ENCODE measurements at places on chromosomes 7 and 10.

- no peak for DNase-seq
Measured at GRCh38 chr7:77757589-77757988, 40.6 kb downstream of the TMEM60 start.

- no peak for DNase-seq
Measured at GRCh38 chr7:33091641-33092191, 17.5 kb downstream of the RP9 start.

GRCh38 chr10:113053881-113054280, 103.8 kb downstream of the TCF7L2 start:
- no peak for DNase-seq

DNA sequence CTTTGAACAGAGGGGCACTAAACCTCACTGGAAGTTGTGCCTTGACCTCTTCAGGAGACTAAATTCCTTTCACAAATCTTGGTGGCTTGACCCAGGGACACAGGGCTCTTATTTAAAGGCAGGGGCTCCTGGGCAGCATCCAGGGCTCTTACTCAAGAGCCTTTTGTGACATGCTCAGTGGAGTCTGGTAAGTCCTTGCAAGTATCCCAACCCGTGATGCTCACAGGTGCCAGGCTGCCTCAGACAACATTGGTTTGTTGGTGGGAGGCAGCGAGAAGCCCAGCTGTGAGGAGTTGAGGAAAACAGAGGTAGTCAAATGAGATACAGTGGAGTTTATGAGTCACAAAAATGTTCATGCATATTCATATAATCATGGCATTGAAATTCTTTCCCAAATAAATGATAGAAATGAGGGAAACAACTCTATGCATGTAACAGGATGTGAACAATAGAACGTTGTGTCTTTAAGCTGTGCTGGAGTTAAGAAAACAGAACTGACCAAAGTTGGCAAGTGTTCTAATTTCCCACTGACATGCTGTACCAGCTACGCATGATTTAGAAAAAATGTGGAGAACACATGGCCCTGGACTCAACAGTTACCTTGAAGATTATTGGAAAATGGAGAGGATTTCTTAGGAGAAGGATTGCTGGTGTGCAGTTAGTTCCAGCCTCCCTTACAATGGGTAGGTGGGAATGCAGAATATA, 654.5 kb upstream of the COBL start:
- no peak for DNase-seq

- peak; percentile 15 for DNase-seq
Measured at GRCh38 chr10:3853547-3854303, 68.7 kb upstream of the KLF6 start.

GRCh38 chr10:46539596-46540411, 16.7 kb downstream of the GPRIN2 start:
- no peak for DNase-seq

- no peak for DNase-seq
Measured at GRCh38 chr7:20199015-20199737, 18.0 kb downstream of the MACC1 start.

GRCh38 chr10:64396105-64396708, 875.0 kb downstream of the REEP3 start:
- no peak for DNase-seq

GRCh38 chr7:139232904-139233303, 1.9 kb downstream of the UBN2 start:
- no peak for DNase-seq

- DNase-seq: no peak
Measured at GRCh38 chr10:113518816-113519591, 33.8 kb upstream of the HABP2 start.

- DNase-seq: no peak
Measured at GRCh38 chr7:32255036-32255435, 184.8 kb upstream of the PDE1C start.

- no peak for DNase-seq
Measured at GRCh38 chr7:2172311-2173188, 60.2 kb downstream of the MAD1L1 start.

GRCh38 chr7:115642194-115642593, 388.4 kb downstream of the TFEC start:
- DNase-seq: no peak

- DNase-seq: no peak
Measured at GRCh38 chr7:81491573-81491972, 278.3 kb downstream of the HGF start.

DNA sequence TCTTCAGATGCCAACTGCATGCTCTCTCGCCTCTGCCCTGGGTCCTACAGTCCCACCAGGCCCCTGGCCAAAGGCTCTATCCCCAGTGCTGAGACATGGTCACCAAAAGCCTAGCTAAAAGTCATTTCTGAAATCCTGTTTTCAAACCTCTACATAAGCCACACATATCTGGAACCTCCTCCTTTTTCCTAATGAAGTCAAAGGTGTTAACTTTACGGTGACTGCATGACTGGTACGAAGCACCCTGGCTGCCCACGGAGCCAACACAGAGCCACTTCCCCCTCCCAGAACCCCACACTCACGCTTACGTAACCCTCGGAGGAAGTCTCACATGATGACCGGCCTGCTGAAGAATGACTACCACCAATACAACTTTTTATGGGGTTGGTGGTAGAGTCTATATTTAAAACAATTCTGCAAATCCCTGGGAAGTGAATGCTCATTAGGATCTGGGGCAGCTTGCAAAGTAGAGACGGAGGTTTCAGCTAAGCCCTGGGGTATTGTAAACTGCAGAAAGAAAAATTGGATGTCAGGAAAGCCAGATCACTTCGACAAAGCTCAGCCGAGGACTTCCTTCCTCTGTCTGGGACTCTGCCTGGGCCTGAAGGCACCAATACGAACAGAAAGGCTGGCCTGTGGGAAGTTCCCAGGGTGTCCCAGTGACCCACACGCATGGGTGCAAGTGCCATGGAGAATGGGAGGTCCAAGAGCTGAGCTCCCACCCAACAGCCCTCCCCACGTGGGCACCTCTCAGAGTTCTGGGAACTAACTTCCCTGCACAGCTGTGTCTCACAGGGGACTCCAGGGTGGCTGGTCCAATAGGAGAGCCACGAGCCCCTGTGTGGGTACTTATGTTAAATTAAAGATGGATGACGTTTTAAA, 50.7 kb downstream of the PDGFA start:
- no peak for DNase-seq

- DNase-seq: no peak
Measured at GRCh38 chr10:12806228-12807095, 195.1 kb downstream of the CCDC3 start.

DNA sequence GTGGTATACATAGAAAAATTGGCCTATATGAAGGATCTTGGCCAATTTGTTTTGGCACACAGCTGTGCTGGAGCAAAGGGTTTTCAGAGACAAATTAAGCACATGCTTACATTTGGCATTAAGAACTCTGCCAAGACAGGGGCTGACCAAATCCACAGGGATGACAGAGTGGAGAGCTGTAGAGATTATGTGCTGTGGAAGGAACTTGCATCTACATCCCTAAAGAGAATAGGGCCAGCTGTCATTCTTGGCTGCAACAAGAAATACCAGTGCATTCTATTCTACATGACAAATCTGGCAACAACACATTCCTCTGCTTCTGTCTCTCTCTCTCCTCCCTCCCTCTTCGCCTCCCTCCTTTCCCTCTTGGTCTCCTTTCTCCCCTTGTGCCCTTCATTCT, 75.6 kb downstream of the POM121L12 start:
- no peak for DNase-seq

DNA sequence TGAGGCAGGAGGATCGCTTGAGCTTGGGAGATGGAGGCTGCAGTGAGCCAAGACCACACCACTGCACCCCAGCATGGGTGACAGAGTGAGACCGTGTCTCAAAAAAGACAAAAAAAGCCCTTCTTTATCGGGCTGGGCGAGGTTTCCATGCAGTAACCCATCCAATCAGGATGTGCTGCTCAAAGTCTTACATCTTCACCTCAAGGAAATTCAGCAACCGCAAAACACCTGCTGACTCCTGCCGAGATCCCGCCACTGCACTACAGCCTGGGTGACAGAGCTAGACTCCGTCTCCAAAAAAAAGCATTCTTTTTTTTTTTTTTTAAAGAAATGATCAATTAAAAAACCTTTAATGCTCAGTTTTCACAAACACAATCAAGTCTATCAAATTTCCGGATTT, 75.7 kb upstream of the KCTD7 start:
- DNase-seq: no peak

GRCh38 chr10:9911488-9911887, 1106.2 kb upstream of the CELF2 start:
- DNase-seq: no peak

GRCh38 chr10:68080853-68081431, 5.9 kb upstream of the HERC4 start:
- DNase-seq: no peak

GRCh38 chr10:19749185-19749729, 67.0 kb upstream of the PLXDC2 start:
- DNase-seq: no peak

- no peak for DNase-seq
Measured at GRCh38 chr10:35092851-35093250, 2.7 kb upstream of the CUL2 start.

GRCh38 chr7:149099058-149099457, 8.5 kb upstream of the ZNF786 start:
- no peak for DNase-seq

- DNase-seq: no peak
Measured at GRCh38 chr10:14474656-14475055, 143.9 kb upstream of the FRMD4A start.

- no peak for DNase-seq
Measured at GRCh38 chr10:133020193-133020817, 67.4 kb upstream of the ADGRA1 start.

DNA sequence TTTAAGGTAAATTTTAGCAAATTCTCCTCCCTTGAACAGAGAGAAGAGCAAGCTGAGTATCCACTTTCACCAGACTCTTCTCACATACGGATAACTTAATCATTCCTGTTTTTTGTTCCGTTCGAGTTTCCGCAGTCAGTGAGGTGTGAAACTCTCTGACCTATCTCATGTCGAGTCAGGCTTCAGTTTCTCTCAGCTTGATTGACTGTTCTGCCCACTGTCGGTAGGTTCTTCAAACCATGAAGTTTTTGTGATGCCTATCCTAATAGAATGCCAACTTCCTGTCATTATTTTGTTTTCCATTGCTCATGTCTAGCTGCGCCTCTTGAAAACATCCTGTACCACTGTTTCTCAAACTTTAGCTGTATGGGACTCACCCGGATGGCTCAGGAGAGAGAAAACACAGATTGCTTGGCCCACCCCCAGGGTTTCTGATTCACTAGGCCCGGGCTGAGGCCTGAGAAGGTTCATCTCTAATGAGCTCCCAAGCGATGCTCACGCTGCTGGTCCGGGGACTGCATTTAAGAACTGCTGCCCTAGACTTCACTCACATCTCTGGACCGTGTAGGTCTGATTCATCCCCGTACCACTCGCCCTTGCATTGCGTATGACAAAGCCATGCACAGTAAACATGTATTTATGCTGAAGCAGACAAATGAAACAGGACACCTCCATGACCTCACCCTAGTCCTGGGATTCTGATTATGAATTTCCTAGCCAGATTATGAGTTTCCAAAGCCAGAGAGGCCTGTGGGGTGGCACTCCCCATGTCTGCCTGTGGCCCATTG, 208.4 kb upstream of the AGK start:
- DNase-seq: no peak

DNA sequence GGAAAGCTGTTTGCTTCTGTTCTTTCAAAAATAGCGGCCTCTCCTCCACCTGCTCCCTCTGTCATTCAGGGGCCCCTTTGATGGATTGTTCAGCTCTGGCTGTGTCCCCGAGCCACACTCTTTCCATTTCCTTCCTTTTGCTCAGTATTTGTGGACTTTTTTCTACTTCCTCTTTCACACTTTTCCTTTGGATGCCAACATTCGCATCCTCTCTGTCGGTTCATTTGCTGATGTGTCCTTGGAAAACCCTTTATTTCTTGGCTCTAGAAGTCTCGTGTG, 11.7 kb upstream of the PWWP2B start:
- no peak for DNase-seq

DNA sequence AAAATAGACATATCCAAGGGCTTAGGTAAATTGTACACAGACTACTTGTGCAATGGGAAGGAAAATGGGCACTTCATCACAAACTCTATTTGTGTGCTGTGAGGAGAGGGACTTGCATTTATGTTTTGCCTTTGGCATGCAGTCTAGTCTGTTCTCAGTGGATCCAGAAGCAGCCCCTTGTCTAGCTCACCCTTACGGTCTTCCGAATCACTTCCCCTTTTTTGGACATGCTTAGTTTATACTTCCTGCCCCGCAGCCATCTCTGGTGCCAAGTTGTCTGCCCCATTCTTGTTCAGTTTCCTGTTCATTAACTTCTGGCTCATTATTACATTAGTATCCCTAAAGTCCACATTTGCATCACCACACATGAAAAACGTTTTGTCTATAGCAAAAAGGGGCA, 161.6 kb downstream of the NRCAM start:
- DNase-seq: no peak

GRCh38 chr10:130721971-130722370, 585.8 kb downstream of the GLRX3 start:
- no peak for DNase-seq

DNA sequence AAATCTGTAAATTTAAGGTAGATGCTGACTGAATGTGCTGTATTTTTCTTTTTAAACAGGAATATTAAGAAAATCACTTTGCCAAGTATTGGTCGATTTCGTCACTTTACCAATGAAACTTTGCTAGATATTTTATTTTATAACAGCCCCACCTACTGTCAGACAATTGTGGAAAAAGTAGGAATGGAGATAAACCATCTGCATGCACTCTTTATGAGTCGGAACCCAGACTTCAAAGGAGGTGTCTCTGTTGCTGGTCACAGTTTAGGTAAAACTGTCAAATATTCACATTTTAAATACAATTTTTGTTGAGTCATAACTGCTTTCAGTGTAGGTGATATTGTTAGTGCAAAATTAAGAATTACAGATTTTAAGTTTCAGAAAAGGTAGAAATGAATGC, 25.2 kb downstream of the SEC23IP start:
- no peak for DNase-seq

GRCh38 chr7:1939434-1940401, 269.6 kb downstream of the ELFN1 start:
- peak; percentile 58 for DNase-seq

DNA sequence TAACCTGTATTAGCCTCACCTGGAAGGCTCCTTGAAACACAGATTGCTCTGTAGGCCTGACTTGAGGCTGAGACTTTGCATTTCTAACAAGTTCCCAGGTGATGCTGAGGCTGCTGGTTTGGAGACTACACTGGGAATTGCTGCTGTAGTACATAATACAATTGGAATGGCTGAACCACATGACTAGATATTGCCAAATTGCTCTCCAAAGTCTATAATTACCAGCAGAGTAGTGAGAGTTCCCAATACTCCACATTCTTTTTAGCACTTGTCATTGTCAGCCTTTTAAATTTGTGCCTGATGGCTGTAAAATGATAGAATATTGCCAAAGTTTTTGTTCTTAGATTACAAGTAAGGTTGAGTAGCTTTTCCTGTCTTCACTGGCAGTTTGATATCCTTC, 39.9 kb downstream of the PLEKHA8 start:
- DNase-seq: no peak

DNA sequence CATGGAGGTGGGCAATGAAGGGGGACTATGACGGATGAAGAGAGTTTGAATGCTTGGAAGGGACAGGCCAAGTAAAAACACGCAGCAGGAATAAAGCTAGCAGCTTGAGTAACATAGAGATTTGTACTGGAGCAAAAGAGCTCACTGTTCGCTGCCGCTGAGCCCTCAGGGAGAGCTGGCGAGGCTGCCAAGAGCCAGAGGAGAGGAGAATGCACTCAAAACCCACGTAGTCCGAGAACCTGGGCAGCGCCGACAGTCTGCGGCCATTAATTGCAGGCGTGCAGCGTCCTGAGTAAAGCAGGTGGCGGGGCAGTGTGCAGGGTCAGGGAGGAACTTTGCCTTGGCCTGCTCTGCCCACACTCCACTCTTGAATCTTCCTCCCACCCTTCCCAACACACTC, 68.2 kb downstream of the SLC37A3 start:
- no peak for DNase-seq

GRCh38 chr10:77680065-77680464, 42.5 kb upstream of the KCNMA1 start:
- no peak for DNase-seq
